ENCODE measurements at places on chromosomes 5 and 9.
A peak's percentile ranks its signal among the peaks of the same experiment; 100 is the strongest.

DNA sequence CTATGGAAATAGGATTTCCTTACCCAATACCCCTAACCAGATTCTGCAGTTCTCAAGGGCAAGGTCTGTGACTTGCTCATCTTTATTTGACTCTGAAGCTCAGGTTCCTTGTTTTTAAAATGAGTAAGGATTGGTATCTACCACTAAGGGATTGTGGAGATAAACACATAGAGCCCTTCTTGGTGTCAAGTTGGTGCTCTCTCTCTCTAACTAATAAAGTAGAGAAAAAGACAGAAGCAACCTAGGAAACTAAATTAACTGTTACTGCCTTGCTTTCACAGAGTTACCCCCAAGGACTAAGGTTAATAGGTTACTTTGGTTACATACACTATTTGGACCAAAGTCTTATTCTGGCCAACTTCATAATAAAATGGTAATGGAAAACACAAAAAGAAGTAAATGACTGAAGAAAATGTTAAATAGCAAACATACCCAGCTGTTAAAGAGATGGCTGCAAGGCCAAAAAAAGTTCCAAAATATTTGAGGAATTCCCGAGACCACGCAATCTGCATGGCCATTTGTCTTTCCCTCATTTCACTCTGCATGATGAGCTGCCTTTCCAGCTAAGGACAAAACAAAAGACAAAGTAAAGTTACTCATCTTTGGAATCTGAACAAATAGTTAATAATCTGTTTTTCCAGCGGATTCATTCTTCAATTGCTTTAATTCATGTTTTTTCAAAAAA is 21.8 kb upstream of the RLN1 start:
- no peaks in the 10 kb centered on the region for H3K4me1 ChIP-seq
- no peak overlapping the region for H3K27ac ChIP-seq
- H3K27me3 ChIP-seq: no peaks in the 10 kb centered on the region
- DNase-seq: no peak

GRCh38 chr9:69028754-69029153 is 6.8 kb upstream of the FXN start:
- H3K27me3 ChIP-seq: no peaks in the 10 kb centered on the region
- H3K4me1 ChIP-seq: no peaks in the 10 kb centered on the region
- H3K36me3 ChIP-seq: no peaks in the 10 kb centered on the region
- no peak overlapping the region for H3K4me3 ChIP-seq
- no peak overlapping the region for H3K27ac ChIP-seq

DNA sequence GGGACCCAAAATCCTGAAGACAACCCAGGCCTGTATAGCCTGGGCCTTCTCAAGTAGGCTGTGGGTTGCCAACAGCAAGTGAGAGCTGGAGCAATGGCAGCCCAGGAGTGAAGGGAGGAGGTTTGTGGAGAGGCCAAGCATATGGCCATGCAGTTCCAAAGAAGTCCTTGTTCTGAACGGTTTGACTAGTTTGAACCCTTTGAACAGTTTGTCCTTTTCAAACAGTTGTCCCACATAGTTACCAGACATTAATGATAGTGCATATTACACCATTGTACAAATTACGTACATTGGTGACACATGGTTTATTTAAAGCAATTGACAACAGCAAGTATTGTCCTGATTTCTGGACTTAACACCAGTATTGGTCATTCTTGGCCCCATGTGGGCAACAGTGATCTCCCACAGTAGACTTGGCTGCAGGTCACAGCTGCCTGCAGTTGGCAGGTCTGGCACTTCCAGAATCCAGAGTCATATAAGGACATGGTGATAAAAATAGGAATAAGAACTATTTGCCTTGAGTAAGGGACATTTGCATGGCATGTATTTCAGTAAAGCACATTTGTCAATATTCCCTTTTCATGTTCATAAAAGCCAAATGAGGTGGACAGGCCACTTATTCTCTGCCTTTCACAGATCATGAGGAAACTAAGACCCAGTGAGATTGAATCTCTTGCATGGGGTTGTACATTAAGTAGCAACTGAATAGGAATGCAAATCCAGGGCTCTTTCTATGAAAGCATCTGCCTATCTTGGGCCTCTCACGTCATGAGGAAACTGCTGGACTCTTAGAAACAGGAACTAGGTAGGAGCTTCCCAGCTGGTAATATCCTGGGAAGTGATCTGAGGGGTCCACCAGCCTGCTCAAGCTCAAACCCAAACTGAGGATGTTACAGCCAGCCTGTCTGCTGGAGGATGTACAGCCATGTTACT is 30.3 kb downstream of the SLC25A48 start:
- H3K36me3 ChIP-seq: no peaks in the 10 kb centered on the region
- DNase-seq: no peak
- H3K27me3 ChIP-seq: peaks cover 7% of the 10 kb centered on the region
- no peak overlapping the region for H3K27ac ChIP-seq

GRCh38 chr5:146877783-146878475 is 628 bp downstream of the PPP2R2B start:
- peak overlapping the region; percentile 85 for H3K27ac ChIP-seq
- H3K4me1 ChIP-seq: peaks cover 7% of the 10 kb centered on the region
- no peaks in the 10 kb centered on the region for H3K36me3 ChIP-seq
- H3K27me3 ChIP-seq: peaks cover 72% of the 10 kb centered on the region
- peak overlapping the region; percentile 80 for H3K4me3 ChIP-seq

- H3K4me3 ChIP-seq: no peak overlapping the region
- peaks cover 52% of the 10 kb centered on the region for H3K27me3 ChIP-seq
- H3K36me3 ChIP-seq: peaks cover 2% of the 10 kb centered on the region
- H3K27ac ChIP-seq: no peak overlapping the region
- no peak for DNase-seq
Measured at GRCh38 chr5:158398360-158399201, 539.6 kb upstream of the CLINT1 start.

DNA sequence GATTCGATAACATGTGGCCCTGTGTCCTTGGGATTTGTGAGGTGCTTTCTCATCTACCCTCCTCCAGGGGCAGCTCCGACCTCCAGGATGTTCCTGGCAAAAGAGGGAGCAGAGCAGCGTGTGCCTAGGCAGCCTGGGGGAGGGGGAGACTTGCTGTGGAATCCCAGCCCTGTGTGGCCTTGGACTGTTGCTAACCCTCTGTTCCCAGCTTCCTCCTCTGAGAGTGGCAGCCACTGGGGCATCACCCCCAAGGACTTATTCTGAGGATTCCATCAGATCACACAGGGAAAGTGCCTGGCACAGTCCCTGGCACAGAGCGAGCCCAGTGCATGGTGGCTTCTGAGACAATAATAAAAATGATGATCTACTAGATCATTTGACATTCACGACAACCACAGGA is 265.1 kb upstream of the MVB12B start:
- DNase-seq: no peak
- H3K4me3 ChIP-seq: no peak overlapping the region
- H3K27ac ChIP-seq: no peak overlapping the region
- H3K27me3 ChIP-seq: peaks cover 9% of the 10 kb centered on the region
- no peaks in the 10 kb centered on the region for H3K36me3 ChIP-seq

GRCh38 chr9:136546697-136547501 is 1.1 kb upstream of the NOTCH1 start:
- no peak for DNase-seq
- H3K27ac ChIP-seq: peak overlapping the region; percentile 67
- H3K4me3 ChIP-seq: peak overlapping the region; percentile 71
- H3K4me1 ChIP-seq: peaks cover 19% of the 10 kb centered on the region

DNA sequence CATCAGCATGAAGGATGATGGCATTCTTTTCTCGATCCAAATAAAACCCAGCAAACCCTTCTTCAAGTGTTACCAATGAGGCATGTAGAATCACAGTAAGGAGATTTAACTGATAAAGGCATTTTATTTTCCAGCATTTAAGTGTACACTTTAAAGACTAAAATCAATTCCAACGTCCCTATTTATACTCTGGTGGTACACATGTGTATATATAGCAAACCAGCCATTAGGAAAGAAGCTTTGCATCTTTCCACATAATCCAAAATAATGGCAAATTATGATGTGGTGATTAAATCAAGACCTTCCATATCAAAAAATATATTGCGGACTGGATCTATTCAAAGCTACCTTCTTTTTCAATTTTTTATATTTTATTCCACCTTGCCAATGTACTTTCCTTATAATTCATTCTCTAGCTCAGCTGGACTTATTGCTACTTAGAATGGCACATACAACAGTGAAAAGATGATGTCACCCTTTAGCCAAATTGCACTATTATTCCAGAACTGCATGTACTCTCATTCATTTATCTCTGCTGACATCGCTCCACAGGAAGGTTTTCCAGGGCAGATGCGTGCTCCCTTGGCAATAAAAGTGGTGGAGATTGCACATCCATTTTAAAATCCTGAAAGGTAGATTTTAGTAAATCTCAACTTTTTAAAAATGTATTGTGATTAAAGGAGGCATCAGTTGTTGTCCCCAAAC is 63.3 kb upstream of the SLC30A5 start:
- no peaks in the 10 kb centered on the region for H3K4me1 ChIP-seq
- H3K27ac ChIP-seq: no peak overlapping the region
- H3K36me3 ChIP-seq: no peaks in the 10 kb centered on the region
- H3K27me3 ChIP-seq: no peaks in the 10 kb centered on the region
- no peak for DNase-seq
- H3K4me3 ChIP-seq: no peak overlapping the region

GRCh38 chr5:163645421-163646416 is 140.3 kb downstream of the MAT2B start:
- no peaks in the 10 kb centered on the region for H3K4me1 ChIP-seq
- no peak overlapping the region for H3K4me3 ChIP-seq
- H3K27me3 ChIP-seq: no peaks in the 10 kb centered on the region
- no peak overlapping the region for H3K27ac ChIP-seq
